ENCODE measurements at places on chromosomes 5 and 9. TPM values are rescaled to one million over a fixed set of nuclear protein-coding genes. Genes with fewer than 3 reads are reported as not detected.
A peak's percentile ranks its signal among the peaks of the same experiment; 100 is the strongest.

GRCh38 chr5:36417668-36418067, 116.0 kb upstream of the RANBP3L start:
- no peak for DNase-seq
- no peak overlapping the region for H3K27ac ChIP-seq
- H3K27me3 ChIP-seq: no peaks in the 10 kb centered on the region
- no peaks in the 10 kb centered on the region for H3K4me1 ChIP-seq

DNA sequence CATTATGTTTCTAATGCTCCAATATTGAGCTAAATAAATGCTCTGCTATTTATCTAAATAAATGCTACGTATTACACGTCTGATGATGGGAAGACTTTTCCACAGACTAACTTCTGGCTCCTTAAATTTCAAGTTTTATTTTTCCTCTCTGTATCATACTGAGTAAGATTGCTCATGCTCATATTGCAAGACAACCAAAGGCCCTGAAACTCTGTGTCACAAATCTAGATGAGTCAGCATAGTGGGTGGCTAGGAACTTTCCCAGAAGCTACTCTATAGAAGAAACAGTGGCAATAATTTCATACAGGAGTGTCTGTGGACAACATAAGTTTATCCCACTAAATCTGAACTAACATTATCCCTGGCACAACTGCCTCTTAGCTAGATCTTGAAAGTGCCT, 53.0 kb upstream of the RFX3 start:
- no peaks in the 10 kb centered on the region for H3K27me3 ChIP-seq
- no peak overlapping the region for H3K4me3 ChIP-seq
- no peaks in the 10 kb centered on the region for H3K4me1 ChIP-seq
- H3K36me3 ChIP-seq: no peaks in the 10 kb centered on the region

- no peak overlapping the region for H3K4me3 ChIP-seq
- H3K27me3 ChIP-seq: no peaks in the 10 kb centered on the region
- no peak for DNase-seq
- H3K27ac ChIP-seq: peak overlapping the region; percentile 37
- peaks cover 19% of the 10 kb centered on the region for H3K4me1 ChIP-seq
- H3K36me3 ChIP-seq: no peaks in the 10 kb centered on the region
Measured at GRCh38 chr9:77999231-77999631, 32.4 kb downstream of the GNAQ start.

DNA sequence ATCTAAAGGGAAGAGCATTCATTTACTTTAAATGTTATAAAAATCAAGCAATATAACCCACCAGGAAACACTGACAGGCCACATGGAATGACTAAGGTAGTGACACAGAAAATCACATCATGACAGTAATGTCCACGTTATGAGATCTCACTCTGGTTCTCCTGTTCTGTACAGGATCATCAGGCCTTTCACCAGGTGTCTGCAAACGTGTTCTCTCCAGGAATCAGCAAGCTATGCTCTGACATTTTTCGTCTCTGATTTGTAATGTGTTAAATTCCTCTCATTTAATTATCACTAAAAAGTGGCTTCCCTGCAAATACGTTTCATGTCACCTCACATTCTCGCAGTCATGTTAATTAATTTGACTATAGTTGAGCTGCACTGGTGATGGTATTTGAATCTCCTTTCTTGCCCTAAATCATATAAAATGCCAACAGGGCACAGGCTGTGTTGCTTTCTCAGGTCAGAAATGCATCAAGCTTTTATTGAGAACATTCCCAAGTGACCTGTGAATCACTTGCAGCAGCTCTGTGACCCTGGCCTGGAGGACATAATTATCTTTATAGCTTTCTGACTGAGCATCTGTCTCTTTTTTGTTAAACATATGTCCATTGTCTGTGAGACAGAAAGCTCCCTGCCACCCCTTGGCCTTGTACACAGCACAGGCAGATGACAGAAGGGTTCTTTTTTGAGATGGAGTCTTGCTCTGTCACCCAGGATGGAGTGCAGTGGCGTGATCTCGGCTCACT, 196.2 kb downstream of the DIRAS2 start:
- no peaks in the 10 kb centered on the region for H3K36me3 ChIP-seq
- no peak for DNase-seq
- H3K27ac ChIP-seq: no peak overlapping the region
- H3K4me3 ChIP-seq: no peak overlapping the region

The GFI1B gene
- 0.31 TPM for total RNA-seq

The LCP2 gene
- 6.2 TPM for total RNA-seq
